ENCODE measurements at places on chromosomes 5 and 9.

DNA sequence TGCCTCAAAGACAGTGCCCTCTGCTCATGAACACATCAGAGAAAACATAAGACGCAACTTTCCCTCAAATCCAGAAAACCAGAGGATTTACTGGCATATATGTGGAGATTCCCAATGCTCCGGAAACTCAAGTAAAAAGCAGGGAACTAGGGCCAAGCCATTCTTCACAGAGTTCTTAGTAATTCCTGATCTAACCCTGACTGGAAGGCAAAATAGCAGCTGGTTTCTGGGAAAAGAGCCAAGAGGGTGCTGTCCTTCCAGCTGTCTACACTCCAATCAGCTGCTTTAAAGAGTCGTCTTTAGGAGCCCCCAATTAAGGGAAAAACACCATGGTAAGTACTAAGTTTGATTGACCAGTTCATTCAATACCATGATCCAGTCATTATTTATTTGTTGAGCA lies 49.6 kb downstream of the GNA14 start:
- DNase-seq = no peak

DNA sequence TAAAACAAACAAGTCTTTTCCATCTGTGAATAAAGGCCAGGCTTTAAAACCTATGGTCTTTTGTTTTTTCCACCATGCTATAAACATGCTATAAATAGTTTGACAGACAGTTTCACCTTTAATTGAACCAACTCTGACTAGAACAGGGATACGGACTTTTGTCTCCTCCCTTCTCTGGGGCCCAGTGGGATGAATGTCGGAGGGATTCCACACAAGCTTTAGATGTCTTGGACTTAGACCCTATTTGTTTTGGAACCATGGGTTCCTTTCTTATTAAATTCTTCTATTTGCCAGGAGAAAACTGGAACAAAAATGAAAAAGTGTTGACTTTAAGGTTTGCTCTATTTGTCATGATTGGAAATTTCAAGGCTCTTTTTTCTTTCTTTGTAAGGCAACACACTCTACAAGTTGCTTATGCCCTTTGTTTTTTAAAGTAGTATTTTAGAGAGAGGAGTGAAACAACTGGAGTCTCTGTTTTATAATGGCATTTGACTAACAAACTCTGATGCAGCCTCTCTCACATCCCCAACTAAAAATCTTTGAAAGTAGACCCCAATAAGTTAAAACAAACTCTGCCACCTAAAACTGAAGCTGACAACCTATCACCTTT lies 145.3 kb downstream of the MLLT3 start:
- no peak for DNase-seq

GRCh38 chr5:133531594-133531993 lies 80.7 kb downstream of the FSTL4 start:
- DNase-seq = no peak

GRCh38 chr5:83927140-83927733 lies 206.6 kb upstream of the HAPLN1 start:
- DNase-seq = no peak

- no peak for DNase-seq
These were observed 231.8 kb downstream of the BRINP1 start for GRCh38 chr9:119137479-119137878.

DNA sequence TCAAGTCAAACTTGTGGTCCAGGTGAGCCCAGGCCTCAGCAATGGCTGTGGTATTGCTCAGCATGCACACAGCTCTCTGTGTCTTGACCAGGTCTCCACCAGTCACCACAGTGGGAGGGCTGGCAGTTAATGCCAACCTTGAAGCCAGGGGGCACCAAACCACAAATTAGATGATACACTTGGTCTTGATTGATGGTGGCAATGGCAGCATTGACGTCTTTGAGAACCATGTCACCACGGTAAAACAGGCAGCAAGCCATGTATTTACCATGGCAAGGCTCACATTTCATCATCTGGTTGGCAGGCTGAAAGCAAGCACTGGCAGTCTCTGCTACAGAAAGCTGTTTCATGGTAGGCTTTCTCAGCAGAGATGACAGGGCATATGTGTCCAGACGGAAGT lies 40.0 kb downstream of the NIM1K start:
- DNase-seq = no peak

DNA sequence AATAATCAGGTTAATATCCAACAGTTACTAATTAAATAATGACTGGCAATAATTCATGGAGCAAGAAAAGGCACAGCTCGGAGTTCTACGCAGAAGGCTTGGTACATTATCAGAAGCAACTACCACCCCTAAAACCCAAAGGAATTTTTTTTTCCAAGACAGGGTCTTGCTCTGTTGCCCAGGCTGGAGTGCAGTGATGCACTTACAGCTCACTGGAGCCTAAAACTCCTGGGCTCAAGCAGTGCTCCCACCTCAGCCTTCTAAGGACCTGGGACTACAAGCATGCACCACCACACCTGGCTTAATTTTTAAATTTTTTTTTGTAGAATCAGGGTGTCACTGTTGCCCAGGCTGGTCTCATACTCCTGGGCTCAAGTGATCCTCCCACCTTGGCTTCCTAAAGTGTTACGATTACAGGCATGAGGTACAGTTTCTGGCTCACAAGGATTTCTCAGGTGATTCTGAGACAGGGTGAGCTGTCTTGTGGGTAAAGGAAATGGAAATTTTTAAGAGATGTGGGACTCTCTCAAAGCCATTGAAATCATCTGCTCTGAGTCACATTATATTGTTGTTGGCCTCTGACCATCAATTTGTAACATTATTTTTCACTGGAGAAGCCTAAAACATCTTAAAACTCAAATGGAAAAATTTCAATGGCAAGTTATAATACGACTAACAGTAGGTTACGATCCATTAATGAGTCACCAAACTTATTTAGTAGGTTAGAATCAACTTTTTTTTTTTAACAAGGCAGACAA lies 19.7 kb upstream of the HSDL2 start:
- DNase-seq = no peak

- no peak for DNase-seq
These were observed 549.0 kb downstream of the MAT2B start for GRCh38 chr5:164054461-164054860.

Data from T-helper 2 cell treated with Interferon-gamma antibody and Interleukin-4, amounts not matched to agents 5 μg/mL and 100 μg/mL, for 36 hours (primary cell).